ENCODE measurements at places on chromosomes 12 and 14.

DNA sequence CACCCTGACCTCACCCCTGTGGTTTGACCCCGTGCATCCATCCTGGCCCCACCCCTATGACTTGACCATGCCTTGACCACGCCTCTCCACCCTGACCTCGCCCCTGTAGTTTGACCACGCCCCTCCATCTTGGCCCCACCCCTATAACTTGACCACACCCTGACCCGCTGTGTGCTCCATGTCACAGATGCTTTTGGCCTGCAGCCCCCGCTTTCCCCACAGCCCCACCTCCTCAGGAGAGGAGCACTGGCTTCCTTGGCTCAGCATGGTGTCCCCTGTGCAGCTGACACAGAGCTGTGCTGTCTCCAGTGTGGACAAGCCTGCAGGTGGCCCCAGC is 269.9 kb upstream of the SFSWAP start:
- DNase-seq, result no peak

GRCh38 chr14:61472801-61473376 is 151.5 kb downstream of the PRKCH start:
- no peak for DNase-seq

GRCh38 chr12:54374562-54375258 is 9.8 kb downstream of the ZNF385A start:
- DNase-seq, result peak; percentile 76

DNA sequence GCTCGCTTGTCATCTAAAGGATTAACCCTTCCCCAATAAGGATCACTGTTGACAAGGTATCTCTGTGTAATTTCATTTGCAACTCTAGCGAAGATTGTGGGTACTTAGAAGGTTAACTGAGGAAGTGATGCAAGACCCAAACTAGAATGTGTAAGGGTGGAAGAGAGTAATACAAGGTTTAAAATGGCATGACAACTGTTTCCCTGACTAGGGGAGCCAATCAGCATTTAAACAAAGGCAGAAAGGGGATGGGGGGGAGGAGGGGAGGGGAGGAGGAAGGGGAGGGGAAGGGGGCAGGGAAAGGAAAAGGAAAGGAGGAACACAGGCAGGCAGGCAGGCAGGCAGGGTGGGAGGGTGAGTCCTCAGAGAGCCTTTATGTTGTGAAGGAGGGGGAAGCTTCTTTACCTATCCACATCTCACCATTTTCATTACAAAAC is 31.1 kb downstream of the NRDE2 start:
- no peak for DNase-seq

- DNase-seq, result no peak
Measured at GRCh38 chr14:37669242-37669641, 73.8 kb downstream of the TTC6 start.

DNA sequence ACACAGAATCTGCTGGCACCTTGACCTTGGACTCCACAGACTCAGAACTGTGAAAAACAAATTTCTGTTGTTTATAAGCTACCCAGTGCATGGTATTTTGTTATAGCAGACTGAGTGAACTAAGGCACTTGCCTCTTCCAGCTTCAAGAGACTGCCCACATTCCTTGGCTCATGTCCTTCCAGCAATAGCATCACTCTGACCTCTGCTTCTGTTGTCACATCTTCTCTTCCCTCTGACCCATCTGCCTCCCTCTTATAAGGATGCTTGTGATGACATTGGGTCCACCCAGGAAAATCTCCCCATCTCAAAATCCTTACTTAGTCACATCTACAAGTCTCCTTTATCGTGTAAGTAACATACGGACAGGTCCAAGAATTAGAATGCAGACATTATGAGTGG is 200.4 kb downstream of the PIK3C2G start:
- no peak for DNase-seq

DNA sequence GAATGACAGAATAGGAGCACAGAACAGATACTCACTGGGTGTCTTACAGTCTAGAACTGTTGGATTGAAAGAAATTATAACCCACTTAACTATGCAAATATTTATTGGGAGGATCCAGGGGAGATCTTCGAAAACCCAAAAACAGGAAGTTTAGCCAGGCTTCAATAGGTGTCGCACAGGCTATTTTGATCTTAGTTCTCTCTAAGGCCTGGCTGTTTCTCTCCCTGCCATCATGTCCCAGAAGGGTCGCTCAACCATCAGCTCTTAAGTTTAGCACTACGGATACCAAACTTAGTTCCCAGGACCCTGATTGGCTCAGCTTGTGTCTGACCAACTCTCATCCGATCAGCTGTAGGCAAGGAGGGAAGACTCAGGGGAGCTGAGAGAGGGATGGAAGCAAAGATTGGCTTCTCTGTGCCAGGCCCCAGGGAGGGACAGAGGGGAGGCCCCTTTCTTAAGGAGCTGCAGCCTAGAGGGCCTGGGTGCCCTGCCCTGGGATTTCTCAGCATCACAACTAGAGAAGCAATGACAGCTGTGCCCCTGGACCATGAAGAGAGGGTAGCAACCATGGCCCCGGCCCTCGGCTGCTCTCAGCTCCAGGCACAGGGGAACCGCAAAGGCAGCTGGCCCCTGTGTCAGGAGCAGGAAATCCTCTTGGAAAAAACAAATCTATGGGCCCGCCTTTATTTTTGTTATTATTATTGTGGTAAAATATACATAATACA is 13.5 kb downstream of the PHETA1 start:
- DNase-seq, result no peak

DNA sequence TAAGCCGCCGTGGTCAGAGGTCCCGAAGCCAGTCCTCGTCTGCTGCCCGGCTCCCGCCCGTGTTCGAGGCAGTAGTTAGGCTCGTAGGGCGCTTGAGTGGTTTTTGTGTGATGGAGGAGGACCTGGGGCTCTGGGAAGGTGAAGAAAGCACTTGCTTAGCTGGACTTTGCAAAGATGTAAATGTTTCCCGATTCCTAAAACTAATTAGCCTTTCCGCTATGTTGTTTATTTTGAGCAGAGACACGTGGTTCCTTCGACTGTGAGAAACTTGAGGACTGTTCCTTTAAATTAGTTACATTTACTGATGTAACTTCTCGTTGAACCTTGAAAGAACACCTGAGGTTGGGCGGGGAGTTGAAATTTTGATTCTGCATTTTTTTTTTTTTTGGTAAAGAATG is 33.9 kb downstream of the MIA2 start:
- no peak for DNase-seq

DNA sequence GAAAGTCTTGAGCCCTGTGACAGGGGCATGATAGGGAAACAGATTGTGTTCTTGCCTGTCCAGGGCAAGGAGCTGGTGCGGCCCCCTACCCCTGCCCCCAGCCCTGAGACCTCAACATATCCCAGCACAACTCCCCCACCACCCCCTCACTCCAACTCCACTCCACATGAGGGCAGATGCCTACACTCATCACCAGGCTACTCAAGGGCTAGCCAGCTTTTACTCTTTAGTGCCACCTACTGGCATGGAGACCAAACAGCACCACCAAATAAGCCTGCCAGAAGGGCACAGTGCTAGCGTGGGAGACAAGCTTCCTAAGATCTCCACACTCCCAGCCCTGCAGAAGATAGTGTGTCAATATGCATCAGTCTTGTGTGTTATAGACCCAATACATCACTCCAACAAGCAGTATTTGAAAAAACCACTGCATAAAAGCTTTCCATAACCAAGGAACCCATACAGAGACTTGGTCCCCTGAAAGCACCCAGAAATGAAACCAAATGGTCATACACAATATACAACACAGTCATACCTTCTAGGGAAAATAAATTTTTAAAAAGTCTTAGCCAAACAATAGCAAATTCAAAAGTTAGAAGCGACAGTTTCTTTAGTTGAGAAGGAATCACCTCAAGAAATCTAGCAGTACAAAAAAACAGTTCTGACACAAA is 154.4 kb downstream of the KCNK10 start:
- DNase-seq, result no peak

DNA sequence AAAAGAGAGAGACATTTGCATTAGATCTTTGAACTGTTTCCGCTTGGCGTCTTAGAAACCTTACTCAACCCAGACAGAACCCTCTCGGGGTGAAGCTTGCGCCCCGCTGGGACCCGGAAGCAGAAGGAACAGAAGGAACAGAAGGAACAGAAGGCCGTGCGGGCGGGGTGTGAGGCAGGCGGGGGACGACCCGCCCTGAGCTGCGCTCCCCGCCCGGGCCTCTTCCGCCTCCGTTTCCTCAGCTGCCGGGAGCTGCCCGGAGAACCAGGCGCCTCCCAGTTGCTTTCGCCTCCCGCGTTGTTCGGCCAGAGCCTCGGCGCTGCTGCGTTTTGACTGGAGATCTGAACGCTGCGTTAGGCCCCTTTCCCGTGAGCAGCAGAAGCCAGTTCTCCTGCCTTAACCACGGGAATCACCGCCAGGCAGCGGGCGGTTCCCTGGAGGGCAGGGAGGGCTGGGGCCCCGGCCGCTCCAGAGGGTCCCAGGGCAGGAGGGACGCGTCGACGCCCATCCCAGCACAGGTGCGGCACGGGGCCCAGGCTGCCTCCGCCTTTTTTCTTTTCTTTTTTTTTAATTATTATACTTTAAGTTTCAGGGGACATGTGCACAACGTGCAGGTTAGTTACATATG is 19.3 kb upstream of the MMP17 start:
- DNase-seq, result no peak

DNA sequence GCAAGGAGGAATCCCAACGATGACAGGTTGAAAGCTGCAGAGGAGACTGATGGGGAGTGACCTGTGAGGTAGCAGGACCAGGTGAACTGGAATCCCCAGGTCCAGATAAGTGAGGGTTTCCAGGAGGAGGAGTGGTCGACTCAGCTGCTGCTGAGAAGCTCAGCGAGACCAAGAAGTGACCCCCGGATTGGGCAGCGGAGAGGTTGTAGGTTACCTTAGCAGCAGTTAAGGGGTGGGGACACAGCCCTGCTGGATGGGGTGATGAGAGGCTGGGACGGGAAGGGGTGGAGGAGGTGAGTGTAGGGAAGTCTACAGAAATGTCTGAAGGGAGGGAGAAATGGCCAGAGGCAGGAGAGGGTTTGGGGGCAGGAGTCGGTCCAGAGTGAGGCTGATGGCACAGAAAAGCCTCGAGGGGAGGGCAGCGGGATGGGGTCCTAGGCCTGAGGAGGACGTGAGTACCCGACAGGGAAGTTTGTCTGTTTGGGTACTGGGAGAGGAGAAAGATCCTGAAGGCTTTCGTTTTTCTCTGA is 2.6 kb upstream of the RCOR1 start:
- no peak for DNase-seq

- no peak for DNase-seq
Measured at GRCh38 chr12:82870771-82871377, 184.2 kb downstream of the TMTC2 start.

DNA sequence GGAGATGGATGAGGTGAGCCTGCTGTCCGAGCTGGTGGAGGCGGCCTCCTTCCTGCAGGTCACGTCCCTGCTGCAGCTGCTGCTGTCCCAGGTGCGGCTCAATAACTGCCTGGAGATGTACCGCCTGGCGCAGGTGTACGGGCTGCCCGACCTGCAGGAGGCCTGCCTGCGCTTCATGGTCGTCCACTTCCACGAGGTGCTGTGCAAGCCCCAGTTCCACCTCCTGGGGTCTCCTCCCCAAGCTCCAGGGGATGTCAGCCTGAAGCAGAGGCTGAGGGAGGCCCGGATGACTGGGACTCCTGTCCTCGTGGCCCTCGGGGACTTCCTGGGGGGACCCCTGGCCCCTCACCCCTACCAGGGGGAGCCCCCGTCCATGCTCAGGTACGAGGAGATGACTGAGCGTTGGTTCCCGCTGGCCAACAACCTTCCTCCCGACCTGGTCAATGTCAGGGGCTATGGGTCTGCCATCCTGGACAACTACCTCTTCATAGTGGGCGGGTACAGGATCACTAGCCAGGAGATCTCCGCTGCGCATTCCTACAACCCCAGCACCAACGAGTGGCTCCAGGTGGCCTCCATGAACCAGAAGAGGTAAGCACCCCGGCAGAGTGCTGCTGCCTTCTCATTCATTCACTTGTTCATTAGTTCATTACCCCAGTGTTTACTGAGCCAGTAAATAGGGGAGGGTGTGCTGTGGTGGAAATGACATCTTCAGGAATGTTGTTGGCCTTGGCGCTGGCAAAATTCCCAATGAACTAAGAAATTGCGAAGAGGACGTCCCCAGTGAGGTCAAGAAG is 774 bp upstream of the MANSC4 start:
- no peak for DNase-seq

DNA sequence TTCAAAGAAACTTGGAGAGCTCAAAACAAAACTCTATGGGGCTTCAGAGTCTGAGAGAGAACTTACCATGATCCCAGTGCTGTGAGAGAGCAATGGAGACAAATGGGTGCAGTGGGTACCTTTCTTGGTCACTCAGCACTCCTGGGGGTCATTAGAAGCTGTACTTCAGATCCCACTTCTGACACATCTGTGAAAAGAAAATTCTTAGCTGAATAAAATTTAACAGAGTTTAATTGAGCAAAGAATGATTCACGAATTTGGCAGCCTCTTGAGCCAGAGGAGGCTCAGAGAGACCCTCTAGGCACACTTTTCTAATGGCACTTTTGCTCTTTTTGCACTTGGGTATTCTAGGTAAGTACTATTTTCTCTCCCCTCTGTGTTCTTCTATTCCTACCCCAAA is 96.8 kb upstream of the SYT10 start:
- no peak for DNase-seq

GRCh38 chr12:39341179-39341578 is 101.7 kb downstream of the KIF21A start:
- no peak for DNase-seq

GRCh38 chr12:24970177-24970576 is 21.3 kb upstream of the BCAT1 start:
- DNase-seq, result no peak

GRCh38 chr12:112121780-112122565 is 3.4 kb upstream of the TRAFD1 start:
- no peak for DNase-seq

DNA sequence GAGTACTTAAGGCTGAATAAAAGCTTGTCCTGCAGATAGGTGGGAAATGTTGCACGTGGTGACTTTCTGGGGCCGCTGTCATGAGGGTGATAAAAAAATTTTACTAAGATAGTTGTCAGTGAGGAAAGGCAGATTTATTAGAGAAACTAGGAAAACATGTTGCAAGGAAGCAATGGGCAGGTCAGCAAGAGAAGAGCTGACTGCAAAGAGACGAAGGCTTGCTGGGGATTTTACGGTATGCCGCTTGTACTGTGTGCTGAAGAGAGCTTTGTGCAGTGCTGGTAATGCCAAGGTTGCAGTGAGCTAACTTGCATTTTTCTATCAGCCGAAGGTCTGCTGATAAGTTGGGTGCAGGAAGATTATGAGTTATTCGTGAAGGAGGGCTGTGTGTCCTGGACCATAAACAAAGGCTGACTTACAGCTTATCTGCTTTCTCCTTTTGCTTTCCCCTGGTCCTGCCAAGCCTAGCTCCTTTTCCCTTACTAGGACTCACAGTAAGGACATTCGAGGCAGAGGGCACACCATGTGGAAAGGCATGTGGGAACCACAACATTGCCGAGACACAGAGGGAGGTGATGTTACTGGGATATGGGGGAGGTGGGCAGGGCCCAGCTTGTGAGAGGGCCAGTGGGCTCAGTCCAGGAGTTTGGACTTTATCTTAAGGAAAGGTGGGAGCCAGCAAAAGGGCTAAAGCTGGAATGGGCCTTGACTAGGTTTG is 7.4 kb upstream of the CCDC88C start:
- DNase-seq, result no peak

GRCh38 chr14:30129807-30130206 is 202.2 kb upstream of the PRKD1 start:
- DNase-seq, result no peak

DNA sequence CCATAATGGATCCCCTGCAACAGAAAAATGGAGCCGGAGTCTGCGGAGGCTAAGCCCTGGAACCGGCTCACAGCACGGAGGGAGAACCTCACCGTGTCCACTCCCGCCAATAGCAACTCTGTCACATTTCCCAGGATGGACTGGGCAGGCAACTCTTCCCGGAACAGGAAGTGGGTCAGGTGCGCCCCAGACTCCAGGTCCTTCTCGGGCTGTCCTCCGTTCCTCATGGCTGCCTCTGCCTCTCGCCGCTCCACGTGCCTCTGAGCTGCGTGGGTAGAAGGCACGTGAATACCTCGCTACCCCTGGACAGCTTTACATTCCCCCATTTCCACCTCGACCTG is 2.2 kb downstream of the CYP27B1 start:
- DNase-seq, result peak; percentile 63

All from NCI-H774 (cell line).